CD4-positive, alpha-beta T cell treated with Interleukin-17A for 1 hour (primary cell): ENCODE measurements at places on chromosomes 5 and 9.

DNA sequence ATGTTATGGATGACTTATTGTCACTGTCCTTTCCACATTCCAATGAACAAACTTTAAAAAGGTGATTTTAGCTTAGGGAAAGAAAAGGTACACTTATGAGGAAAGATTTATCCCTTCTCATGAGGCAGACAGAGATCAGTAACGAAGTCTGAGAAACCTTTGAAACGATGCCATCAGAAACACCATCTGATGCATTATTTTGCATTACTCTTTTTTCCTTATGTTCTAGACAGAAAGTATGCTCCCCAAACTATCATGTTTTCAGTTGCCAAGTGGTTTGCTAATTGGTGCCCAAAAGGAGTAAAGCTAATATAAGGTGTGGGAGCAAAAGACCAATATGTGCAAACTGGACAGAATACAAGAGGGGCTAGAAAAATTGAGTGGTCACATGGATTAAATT is 397.7 kb upstream of the RIOK2 start:
- DNase-seq = no peak

GRCh38 chr5:56464935-56465768 is 232.0 kb upstream of the ANKRD55 start:
- DNase-seq = no peak

DNA sequence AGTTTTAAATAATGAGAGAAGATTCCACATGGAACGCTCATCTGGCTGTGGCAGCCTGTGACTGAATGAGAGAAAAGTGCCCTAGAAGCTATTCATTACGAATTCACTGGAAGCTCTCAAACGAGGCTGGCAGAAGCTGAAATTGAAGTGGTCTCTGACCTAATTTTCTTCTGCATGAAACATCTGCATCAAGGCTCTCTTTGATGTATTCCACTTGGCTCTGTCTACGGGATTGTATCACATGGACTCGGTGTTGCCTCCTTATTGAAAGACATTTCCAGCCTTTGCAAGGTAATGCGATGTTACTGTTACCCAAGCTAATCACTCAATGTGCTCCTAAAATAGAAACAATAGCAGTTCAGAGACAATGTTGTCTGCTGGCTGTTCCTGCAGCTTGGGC is 246.9 kb upstream of the ZNF462 start:
- no peak for DNase-seq

GRCh38 chr5:62007457-62007856 is 298.5 kb upstream of the KIF2A start:
- DNase-seq = no peak

DNA sequence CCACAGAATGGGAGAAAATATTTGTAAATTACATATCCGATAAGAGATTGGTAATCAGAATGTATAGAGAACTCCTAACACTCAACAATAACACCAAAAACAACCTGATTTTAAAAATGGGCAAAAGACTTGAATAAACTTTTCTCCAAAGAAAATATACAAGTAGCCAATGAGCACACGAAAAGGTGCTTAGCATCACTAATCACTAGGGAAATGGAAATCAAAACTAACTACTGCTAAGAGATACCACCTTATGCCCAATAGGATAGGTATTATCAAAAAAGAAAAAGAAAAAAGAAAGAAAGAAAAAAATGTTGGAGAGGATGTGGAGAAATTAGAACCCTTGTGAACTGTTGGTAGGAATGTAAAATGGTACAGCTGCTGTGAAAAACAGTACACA is 212.1 kb downstream of the TLR4 start:
- DNase-seq = no peak

DNA sequence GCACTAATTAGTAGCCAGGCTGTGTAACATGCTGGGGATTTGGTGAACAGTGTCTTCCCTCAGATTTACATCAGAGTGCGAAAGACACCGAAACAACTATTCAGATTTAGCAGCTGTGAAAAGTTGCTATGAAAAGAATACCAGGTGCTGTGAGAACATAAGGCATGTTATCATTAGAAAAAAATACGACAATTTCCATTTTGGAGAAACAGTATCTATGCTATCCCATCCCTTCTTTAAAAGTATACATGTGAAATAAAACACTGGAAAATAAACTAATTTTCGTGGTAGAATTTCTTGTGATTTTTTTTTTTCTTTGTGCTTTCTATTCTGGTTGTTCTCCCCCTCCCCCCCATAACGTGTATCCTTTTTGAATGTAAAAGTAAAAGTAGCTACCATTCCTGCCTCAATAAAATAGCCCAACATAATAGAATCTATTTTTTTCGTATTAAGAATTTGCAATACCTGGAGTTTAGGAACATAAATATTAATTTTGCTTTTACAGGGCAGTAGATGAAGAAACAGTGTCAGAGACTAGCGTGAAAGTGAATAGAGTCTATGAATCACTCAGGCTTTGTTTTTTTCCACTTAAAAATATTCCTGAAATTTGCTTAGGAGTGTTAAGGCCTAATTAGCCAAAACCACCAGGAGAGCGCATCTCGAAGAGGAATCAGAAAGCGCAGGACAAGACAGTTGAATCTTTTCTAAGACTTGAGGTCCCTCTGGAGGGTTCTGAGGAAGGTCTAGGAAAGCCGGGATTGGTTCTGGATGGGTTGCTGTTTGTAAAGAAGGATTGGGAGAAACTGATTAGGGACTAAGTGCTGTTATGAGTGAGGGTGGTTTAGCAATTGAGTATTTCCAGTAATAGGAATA is 813 bp upstream of the SLU7 start:
- DNase-seq = no peak

GRCh38 chr5:175257128-175257846 is 186.7 kb downstream of the DRD1 start:
- no peak for DNase-seq

- DNase-seq = no peak
Measured at GRCh38 chr5:75234251-75234650, 2.4 kb downstream of the ANKRD31 start.

- no peak for DNase-seq
Measured at GRCh38 chr5:121164632-121165031, 687.0 kb upstream of the FTMT start.

DNA sequence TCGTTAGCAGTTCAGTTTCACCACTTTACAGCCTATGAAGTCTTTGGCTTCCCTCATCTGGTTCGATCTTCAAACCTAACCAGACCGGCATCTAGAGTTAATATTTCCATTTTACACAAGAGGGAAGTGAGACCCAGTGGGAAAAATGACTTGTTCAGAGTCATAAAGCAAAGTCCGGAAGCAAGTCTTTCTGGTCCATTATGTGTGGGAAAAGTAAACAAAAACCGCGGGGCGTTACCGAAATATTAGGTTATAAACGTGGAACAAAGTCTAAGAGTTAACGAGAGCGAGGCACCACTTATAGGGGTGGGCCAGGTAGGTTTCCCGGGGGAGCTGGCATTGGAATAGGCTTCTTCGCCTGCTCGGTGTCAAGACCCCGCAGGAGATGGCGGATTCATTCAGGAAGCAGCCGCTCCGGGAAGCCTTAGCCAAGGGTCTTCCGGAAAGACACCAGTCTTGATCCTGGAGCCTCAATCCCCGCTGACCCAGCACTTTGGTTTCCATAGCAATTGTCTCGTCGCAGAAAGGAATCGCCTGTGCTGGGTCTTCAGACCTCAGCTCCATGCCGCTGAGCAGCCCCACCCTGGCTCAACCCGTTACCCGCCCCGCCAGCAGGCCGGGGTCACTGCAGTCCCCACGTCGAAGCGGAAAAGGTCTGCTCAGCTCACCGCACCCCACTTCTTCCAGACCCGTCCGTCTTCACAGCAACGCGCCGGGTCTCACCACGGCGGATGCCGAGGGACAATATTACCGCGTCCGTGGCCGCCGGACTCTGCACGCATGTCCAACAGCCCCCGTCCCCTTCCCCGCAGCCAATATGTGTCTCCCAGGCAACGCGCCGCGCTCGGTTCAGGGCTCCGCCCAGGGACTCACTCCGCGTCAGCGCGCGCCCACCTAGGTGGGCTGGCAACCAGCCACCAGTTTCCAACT is at the start of gene C5orf52:
TSS of gene C5orf52 (plus strand) at position 872 of the 930 bp plus-strand sequence. CDS start 82 bp downstream, outside the sequence.
- peak; percentile 16 for DNase-seq

GRCh38 chr5:33228149-33228548 is 212.6 kb upstream of the TARS1 start:
- DNase-seq = no peak

- no peak for DNase-seq
Measured at GRCh38 chr5:91090995-91091394, 292.1 kb downstream of the ARRDC3 start.

GRCh38 chr9:19408316-19408692 is 505 bp upstream of the ACER2 start:
- DNase-seq = no peak

DNA sequence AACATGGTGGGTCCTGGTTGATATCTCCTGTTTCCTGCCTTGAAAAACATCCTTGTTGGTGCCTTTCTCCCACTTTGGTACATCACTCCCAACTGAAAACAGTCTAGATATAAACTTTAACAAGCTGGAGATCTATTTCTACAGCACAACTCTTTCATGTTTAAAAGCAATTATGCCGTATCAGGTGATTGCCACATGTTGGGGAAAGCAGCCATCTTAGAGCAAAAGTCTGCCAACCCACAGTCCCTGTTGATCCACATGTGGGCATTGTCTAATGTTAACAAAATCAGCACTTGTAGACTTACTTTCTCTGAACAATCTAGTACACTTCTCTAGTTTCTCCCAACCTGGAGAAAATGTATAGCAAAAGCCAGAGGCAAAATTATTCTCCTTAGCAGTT is 104.1 kb downstream of the PRDM6 start:
- no peak for DNase-seq

DNA sequence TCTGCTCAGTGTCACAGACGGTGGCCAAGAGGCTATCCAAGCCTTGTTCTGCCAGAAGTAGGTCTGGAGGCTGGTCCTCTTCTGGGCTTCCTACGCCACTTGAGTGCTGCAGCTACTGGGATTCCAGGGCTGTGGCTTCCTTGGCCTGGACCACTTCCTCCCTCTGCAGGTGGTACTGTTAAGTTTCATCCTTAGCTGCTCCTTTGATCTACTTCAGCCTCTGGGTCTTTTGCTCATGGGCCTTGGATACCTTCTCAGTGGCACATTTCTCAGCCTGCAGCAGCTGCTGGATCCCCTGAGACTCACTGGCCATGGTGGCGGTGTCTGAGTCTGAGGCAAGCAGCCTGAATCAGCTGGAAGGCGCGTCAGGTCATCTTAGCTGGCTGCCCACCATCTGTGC is 10.3 kb downstream of the CNOT8 start:
- DNase-seq = peak; percentile 10
